Activated CD4-positive, alpha-beta T cell treated with anti-CD3 and anti-CD28 coated beads, Interleukin-2, amount 50 U/mL, for 4 hours (primary cell): ENCODE measurements at places on chromosomes 1 and 21.

DNA sequence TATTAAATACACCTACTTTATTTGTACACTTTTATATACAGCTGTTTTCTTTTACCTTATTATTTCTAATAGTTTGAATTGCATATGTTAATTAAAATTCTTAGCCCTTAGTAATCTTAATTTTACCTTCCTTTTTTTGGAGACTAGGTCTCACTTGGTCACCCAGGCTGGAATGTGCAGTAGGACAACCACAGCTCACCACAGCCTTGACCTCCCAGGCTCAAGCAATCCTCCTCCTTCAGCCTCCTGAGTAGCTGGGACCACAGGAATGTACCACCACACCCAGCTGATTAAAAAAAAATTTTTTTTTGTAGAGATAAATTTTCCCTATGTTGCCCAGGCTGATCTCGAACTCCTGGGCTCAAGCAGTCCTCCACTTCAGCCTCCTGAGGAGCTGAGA lies 15.0 kb upstream of the SDC3 start:
- no peak for DNase-seq

DNA sequence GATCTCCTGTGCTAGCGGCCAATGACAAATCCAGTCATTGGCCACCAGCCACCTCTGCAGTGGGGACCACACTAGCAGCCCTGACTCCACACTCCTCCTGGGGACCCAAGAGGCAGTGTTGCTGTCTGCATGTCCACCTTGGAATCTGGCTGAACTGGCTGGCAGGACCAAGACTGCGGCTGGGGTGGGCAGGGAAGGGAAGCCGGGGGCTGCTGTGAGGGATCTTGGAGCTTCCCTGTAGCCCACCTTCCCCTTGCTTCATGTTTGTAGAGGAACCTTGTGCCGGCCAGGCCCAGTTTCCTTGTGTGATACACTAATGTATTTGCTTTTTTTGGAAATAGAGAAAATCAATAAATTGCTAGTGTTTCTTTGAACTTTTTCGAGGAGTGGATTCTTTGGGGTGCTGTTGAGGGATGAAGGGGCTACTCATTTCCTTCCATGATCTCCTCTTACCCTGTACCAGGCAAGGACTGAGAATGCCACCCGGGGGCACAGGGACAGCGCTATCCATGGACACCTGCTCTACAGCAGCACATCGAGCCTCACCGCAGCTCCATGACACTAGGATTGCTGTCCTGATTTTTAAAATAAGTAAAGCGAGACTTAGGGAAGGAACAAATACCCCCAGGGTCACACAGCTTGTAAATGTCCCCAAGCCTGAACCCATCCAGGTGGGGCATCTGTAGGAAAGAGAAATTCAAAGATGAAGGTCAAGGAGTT lies 44.7 kb downstream of the TNNT2 start:
- DNase-seq: no peak

DNA sequence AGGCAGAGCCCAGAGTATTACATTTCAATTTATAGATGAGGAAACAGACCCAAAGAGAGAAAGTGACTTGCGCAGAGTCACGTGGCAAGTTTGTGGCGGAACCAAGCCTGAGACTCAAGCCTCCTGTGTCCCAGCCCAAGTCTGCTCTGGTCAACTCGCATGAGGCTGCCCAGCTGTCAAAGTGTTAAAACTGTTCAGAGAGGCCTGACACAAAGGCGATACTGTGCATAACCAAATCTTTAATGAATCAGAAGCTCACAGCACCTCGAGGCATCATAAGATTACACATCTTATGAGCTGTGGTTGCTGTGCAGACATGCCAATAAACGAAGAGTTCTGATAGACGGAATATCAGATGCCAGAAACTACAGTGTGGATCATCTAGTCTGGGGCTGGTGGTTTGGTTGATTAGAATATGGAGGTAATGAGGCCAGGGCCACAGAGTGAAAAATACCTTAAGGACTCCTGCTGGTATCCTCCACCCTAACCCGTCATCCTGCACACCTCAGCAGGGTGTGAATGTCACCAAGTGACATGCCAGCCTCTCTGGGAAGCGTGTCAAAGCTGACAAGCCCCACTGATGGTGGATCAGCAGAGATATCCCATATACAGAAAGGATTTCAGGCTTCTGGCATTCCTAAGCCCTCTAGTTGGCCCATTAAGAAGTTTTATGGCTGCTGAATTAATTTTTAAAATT lies 42.2 kb downstream of the TNNT2 start:
- DNase-seq: no peak

GRCh38 chr1:9069326-9070100 lies at the start of gene SLC2A5:
TSS of gene SLC2A5 (minus strand) at chr1:9069635. CDS start at chr1:9069536, 99 bp downstream.
- no peak for DNase-seq

DNA sequence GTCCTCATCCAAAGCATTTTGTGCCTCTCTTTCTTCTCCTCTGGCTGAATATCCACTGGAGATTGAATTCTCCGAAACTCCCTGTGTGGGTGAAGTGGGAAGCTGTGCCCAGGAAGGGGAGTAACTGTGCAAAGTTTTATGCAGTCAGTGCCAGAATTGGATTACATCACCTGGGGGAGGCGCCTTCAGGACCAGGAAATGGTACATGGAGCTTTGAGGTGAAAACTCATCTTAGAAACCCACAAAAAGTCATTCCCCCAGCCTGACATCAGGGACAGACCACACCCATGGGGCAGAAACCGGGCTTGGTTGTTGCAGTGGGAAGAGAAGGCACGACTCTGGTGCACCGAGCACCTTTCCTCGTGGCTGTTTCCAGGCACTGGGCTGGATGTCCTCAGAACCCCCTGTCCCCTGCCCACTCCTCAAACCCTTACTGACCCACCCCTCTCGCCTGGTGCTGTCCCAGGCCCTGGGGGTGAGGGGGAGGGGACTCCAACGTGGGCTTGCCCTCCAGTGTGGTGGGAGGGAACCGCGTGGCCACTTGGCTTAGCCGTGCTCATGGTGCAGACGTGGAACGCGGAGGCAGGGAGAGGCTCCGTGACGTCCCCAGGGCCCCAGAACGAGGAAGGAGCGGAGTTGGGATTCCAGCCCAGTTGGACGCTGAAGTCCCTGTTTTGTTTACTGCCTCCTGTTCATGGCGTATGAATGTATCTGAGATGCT lies 15.7 kb downstream of the TFF3 start:
- no peak for DNase-seq

DNA sequence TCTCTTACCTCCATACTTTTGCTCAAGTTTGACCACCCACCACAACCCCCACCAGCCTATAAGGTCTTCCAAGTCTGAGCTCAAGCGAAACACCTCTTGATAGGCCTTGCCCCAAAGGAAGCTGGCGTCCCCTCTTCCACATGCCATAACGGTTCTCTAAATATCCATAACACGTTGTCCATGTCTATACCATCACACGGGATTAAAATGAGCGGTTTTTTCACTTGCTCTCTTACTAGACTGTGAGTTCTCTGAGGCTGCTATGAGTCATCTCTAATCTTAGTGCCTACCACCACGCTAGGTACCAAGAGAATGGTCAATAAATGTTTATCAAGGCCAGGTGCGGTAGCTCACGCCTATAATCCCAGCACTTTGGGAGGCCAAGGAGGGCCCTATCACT lies 41.0 kb downstream of the WASF2 start:
- no peak for DNase-seq
